ENCODE measurements at places on chromosomes 16 and 17.

DNA sequence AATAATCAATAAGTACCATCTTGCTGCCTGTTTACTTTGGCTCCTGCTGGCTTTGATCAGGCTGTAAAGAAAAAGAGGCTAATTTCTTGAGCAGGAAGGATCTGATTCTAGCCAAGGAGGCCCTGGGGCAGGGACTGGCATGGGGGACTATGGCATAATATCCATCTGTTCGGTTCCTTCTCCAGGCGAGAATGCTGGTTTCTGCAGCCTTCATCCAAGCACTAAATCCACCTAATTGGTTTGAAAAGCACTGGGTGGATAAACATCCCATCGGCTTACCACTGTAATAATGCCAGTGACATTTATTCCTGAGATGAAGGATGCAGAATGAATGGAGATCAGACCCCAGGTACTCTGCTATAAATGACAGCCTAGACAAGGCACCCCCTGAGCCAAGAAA lies 180.0 kb upstream of the ASIC2 start:
- no peak for DNase-seq

DNA sequence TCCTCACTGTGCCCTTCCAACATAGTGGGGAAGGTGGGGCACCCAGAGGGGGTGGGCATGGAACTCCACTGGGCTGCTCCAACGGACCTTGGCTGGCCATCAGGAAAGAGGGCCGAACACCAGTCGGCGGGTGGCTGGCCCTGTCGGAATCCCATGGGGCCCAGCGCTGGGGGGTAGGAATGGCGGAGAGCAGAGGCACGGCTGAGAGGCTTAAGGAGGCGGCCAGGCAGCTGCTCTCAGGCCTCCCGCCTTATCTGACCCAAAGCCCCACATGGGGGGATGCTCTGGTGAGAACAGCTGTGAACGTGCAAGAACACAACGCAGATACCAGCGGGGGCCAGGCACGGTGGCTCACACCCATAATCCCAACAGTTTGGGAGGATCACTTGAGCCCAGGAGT lies 4.4 kb upstream of the MYO1C start:
- DNase-seq, result no peak

GRCh38 chr16:89707695-89708094 lies 6.2 kb upstream of the SPATA2L start:
- DNase-seq, result no peak

GRCh38 chr17:77543801-77544200 lies 403.0 kb downstream of the SEC14L1 start:
- no peak for DNase-seq

- no peak for DNase-seq
These were observed 22.2 kb upstream of the DNAH17 start for GRCh38 chr17:78599419-78599818.

Data from RCC 7860 (cell line).